Upper lobe of left lung (tissue), 6 donors: ENCODE measurements at places on chromosomes 1 and 21. TPM values are rescaled to one million over a fixed set of nuclear protein-coding genes. Genes with fewer than 3 reads are reported as not detected.

Gene RPE65
- total RNA-seq, result not detected

Gene UTS2
- not detected for total RNA-seq

DNA sequence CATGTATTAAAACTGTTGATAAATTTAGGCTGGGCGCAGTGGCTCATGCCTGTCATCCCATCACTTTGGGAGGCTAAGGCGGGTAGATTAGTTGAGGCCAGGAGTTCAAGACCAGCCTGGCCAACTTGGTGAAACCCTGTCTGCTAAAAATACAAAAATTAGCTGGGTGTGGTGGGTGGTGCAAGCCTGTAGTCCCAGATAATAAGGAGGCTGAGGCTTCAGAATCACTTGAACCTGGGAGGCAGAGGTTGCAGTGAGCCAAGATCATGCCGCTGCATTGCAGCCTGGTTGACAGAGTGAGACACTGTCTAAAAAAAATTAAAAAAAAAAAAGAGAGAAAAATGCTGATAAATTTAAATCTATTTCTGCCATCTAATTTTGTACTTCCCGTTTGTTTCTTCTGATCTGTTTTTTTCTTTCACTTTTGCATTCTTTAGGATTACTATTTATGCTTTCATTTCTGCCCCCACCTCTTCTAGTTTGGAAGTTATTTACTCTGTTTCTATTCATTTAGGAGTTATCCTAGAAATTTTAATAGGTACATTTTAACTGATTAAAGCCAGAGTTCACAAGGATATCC lies 3.2 kb upstream of the DENND1B start:
- H3K36me3 ChIP-seq, result no peaks in the 10 kb centered on the region
- H3K4me3 ChIP-seq, result no peak overlapping the region
- no peak overlapping the region for H3K27ac ChIP-seq
- peaks cover 29% of the 10 kb centered on the region for H3K4me1 ChIP-seq

Gene RGSL1
- total RNA-seq, result not detected

Gene TDRD5
- total RNA-seq, result not detected

DNA sequence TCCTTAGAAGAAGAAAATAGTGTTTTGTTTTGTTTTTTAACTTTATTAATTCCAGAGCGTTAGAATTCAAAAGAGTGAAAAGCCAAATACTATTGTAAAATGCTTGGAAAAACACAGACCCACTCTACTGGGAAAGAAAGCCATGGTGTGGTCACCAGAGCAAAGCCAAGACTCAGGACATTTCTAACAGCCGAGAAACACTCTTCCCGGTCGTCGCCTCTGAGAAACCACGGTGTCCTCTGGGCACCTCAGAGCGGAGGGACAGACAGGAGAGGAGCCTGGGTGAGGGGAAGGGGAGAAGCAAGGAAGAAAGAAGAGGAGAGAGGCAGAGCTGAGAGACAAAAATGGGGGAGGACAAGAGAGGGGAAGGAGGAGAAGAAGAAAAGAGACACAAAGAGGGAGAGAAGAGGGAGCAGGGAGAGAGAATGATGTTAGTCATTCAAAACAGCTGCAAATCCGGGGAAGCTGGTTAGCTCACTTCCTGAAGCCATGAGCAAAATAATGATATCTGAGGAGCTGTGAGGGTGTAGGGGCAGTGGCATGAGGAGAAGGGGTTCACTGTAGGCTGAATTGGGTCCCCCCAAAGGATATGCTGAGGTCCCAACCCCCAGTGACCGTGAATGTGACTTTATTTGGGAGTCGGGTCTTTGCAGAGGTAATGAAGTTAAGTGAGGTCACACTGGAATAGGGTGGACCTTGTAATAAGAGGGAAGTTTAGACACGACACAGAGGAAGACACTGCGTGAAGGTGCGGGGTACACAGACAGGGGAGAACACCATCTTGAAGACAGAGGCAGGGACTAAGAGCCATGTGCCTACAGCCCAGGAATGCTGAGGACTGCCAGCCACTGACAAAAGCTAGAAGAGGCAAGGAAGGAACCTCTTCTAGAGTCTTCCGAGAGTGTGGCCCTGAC lies 58.2 kb upstream of the DMRTB1 start:
- no peaks in the 10 kb centered on the region for H3K4me1 ChIP-seq
- no peaks in the 10 kb centered on the region for H3K36me3 ChIP-seq
- H3K4me3 ChIP-seq, result no peak overlapping the region
- no peak overlapping the region for H3K27ac ChIP-seq

Gene KRTAP7-1
- total RNA-seq, result not detected

DNA sequence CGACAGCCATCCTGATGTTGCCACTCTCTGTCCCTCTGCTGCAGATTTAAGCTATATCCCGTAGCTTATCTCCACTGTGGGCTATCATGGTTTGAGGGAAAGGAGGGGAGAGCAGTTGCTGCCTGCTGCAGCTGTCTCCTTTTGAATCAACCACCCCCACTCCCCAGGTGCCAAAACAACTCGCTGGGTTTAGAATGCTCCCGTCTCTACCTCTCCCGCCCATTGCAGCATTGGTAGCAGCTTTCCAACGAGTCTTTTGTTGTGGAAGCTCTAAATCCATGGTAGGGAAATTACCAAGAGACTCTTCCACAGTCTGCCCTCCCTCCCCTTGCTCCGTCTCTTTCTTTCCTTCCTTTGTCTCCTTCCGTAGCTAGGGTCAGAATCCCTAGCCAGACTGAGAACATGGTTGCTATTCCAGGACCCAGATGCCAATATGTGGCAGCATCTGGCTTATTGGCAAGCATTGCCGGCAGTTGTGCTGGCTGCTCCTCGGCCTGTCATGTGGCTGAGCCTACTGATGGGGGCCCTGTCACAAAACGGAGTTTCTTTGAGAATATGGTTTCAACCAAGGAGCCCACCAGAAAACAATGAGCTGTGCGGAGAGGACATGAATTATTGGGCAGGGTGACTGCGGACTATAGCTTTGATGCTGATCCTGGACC lies 230.7 kb downstream of the RPS6KC1 start:
- no peak for DNase-seq
- no peaks in the 10 kb centered on the region for H3K4me1 ChIP-seq
- no peak overlapping the region for H3K27ac ChIP-seq
- no peaks in the 10 kb centered on the region for H3K27me3 ChIP-seq
- H3K4me3 ChIP-seq, result no peak overlapping the region

DNA sequence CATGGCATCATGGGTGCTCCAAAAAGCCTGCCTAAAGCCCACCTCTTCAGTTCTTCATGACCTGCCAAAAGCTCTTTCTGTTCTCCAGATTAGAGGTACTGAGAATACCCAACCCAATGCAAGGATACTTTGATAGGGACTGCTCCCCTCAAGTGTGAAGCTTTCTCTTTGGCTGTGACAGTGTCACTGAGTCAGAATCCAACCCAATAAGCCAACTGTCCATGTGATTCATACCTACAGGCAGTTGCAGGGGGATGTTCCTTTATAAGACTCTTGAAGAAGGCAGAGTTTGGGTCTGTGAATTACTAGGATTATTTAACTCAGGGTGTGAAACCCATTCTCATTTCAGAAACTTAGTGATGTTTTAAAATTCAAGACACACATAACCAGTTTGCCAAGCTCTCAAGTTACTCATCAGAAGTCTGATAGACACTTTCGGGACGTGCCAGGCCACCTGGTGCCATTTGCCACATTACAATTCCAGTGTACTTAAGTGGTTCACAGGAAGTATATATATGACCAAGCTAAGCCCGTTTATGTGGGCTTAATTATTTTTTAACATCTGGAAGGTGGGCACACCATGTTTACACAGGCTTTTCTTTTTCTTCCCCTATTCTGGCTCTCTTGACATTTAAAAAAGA lies 265.8 kb downstream of the NFIA start:
- no peaks in the 10 kb centered on the region for H3K36me3 ChIP-seq
- H3K4me1 ChIP-seq, result no peaks in the 10 kb centered on the region
- no peaks in the 10 kb centered on the region for H3K27me3 ChIP-seq
- H3K27ac ChIP-seq, result no peak overlapping the region
- H3K4me3 ChIP-seq, result no peak overlapping the region
- DNase-seq, result no peak

DNA sequence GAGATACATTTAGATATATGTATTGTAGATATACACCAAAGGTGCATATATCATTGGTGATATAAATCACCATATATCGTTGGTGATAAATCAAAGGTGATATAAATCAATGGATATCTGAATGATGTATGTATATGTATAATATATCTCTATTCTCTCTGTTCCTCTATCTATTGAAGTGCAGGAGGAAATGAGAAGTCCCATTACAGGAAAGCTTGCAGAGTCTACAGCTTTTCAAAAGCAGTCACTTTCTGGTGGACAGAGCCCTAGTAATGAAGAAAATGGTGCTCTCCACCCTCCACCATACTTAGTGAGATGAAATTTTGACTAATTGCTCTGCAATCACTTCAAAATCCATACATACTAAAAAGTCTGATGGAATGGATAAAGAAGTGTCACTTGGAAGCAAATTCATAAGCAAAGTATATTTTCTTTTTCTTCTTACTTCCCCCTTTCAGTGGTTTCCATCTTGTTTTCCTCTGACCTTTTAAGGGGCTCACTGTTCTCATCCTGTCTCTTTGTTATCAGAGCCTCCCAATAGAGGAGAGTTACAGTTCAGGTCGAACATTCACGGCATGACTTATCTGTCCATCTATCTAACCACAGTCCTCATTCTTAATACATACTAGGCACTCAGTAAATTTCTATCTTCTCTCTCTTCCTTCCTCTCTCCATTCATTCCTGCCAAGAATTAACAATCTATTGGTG lies 227.2 kb downstream of the KCNJ6 start:
- DNase-seq, result no peak
- H3K27ac ChIP-seq, result no peak overlapping the region
- no peaks in the 10 kb centered on the region for H3K36me3 ChIP-seq
- H3K4me3 ChIP-seq, result no peak overlapping the region

GRCh38 chr1:200306944-200307754 lies 102.7 kb downstream of the ZNF281 start:
- no peaks in the 10 kb centered on the region for H3K4me1 ChIP-seq
- H3K36me3 ChIP-seq, result no peaks in the 10 kb centered on the region
- H3K27me3 ChIP-seq, result no peaks in the 10 kb centered on the region
- no peak overlapping the region for H3K27ac ChIP-seq
- no peak for DNase-seq

Gene OR10Z1
- not detected for total RNA-seq

DNA sequence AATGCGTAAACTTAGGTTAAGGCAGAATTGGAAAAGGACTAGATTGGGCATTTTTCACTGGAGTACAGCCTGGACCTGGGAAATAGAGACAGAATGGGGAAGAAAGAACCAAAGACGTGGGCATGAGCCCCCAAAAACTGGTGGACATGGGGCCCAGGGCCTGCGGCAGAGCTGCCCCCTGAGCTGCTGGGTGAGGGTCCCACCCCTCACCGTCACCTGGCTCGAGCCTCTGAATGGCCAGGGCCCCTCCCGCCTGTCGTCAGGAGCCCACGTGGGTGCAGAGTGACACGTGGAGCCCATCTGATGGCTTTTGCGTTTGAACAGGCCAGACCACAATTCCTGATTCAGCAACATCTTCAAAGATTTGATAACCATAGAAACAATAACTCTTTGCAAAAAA lies 360.9 kb upstream of the VAMP3 start:
- H3K36me3 ChIP-seq, result no peaks in the 10 kb centered on the region
- DNase-seq, result peak; percentile 40
- H3K27ac ChIP-seq, result no peak overlapping the region

DNA sequence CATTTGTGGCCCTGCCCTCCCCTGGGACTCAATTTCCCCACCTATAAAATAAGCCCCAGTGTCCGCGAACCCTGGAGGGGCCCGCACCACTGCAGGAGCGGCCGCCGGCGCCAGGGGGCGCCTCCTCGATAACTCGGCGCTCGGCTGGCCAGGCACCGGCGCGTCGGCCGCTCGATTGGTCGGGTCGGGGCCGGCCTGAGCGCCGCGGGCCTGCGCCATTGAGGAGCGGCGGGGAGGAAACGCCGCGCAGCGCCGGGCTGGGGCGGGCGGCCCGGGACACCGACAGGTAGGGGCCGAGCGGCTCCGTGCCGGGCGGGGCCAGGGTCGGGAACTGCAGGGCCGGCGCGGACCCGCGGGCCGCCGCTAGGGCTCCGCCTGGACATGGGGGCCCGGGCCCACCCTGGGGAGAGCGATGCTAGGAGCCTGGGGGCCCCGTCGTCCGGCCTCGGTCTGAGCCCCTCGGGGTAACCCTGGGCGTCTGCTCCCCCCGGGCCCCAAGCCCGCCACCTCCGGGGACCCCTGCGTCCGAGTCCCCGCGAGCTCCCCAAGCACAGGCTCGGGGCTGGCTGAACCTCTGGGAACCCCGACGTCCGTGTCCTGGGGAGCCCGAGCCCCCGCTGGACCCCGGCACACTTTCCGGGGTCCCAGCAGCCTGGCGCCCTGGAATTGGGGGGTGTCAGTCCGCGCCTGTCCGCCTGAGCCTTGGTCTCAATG lies at the start of gene VPS13D:
Gene VPS13D (plus strand): TSS at position 196 of the 714 bp plus-strand sequence. CDS start 4,237 bp downstream, outside the sequence.
- H3K36me3 ChIP-seq, result peaks cover 4% of the 10 kb centered on the region
- peak; percentile 98 for DNase-seq
- H3K27me3 ChIP-seq, result no peaks in the 10 kb centered on the region
- peak within 1 kb of the TSS; percentile 97 for H3K4me3 ChIP-seq

GRCh38 chr1:197464044-197464443 lies 196.0 kb downstream of the CRB1 start:
- no peak overlapping the region for H3K4me3 ChIP-seq
- H3K27ac ChIP-seq, result no peak overlapping the region
- no peak for DNase-seq

Gene NFIA
- 50.7 TPM for total RNA-seq

GRCh38 chr1:113531321-113531720 lies 141.0 kb downstream of the MAGI3 start:
- no peak overlapping the region for H3K27ac ChIP-seq
- H3K4me1 ChIP-seq, result no peaks in the 10 kb centered on the region
- H3K27me3 ChIP-seq, result no peaks in the 10 kb centered on the region
- no peak for DNase-seq
- H3K4me3 ChIP-seq, result no peak overlapping the region

- H3K27ac ChIP-seq, result no peak overlapping the region
- no peak for DNase-seq
- H3K4me3 ChIP-seq, result no peak overlapping the region
- no peaks in the 10 kb centered on the region for H3K36me3 ChIP-seq
- H3K4me1 ChIP-seq, result peaks cover 18% of the 10 kb centered on the region
- H3K27me3 ChIP-seq, result no peaks in the 10 kb centered on the region
These were observed 2.9 kb upstream of the ATP1A1 start for GRCh38 chr1:116370181-116370580.
